Osteocyte (in vitro differentiated cells): ENCODE measurements at places on chromosomes 12 and 14.

DNA sequence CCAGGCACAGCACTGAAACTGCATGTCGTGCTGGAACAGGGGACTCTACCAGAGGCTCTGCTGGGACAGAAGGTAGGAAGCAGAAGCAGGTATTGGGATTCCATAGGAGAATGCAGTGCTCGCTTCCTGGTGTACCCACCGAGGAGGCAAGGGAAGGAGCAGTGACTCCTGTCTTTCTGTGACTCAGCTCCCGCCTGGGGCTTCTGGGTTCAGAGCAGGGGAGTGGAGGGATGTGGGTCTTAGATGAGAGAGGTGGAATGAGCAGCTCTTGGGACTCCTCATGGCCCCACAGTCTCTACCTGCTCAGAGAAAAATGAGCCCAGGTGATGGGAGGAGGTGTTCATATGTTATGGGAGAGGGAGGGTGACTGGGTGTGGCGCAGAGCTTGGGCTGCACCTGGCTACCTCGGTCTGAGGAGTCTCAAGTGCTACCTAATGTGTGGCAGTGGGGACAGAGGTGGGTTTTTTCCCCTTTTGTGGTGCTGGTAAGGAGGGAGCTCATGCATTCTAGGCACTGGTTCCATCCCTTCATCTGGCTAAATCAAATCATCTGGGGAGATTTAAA, 26.3 kb downstream of the WNT5B start:
- no peak for DNase-seq

DNA sequence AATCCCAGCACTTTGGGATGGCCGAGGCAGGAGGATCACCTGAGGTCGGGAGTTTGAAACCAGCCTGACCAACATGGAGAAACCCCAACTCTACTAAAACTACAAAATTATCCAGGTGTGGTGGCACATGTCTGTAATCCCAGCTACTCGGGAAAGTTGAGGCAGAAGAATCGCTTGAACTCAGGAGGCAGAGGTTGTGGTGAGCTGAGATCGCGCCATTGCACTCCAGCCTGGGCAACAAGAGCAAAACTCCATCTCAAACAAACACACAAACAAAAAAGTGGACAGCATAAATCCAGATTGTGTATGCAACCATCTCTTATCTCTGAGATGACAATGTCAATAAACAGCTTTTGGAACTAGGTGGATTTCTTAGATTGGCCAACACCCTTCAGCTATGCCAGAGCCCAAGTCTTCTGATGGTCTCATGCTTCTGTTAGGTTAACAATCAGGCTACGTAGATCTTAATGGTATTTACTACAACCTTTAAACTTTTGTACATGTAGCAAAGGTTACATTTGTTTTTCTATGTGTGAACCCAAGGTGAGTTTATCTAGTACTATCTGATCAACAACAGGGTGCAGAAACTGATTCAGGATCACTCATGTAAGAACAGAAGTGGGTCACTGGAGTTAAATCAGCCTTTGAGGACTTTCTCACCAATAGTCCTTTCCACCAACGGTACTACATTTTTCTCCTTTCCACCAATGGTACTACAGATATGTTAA, 73.7 kb downstream of the DUSP16 start:
- no peak for DNase-seq

DNA sequence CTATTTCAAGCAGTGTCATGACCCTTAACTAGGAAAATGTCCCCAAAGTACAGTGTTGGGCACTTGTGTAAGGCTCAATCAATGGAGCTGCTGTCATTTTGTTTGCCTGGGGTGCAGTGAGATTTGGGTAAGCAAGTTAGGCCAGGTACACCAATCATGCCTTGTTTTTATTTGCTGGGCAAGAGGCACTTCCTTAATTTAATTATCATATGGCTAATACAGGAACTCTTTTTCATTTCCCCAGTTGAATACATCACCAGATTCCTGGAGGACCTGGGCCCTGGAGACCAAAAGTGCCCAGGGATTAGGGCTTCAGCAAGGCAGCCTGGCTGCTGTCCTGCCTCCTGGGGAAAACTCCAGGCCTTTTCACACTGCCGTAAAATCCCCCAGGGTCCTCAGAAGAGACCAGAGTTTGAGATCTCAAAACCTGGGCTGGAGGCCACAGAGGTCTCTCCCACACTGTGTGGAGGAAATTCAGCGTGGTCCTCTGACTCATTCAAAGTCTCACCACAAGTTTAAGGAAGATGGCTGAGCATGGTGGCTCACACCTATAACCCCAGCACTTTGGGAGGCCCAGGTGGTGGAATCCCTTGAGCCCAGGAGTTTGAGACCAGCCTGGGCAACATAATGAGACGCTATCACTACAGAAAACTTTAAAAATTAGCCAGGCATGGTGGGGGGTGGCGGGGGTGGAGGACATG, 28.4 kb upstream of the FOXN3 start:
- DNase-seq: no peak

- DNase-seq: no peak
Measured at GRCh38 chr14:34732802-34733201, 18.4 kb upstream of the CFL2 start.
